NCI-H187 treated with DMSO at 0.1 percent for 48 hours (cell line): ENCODE measurements at places on chromosomes 7 and 10.

DNA sequence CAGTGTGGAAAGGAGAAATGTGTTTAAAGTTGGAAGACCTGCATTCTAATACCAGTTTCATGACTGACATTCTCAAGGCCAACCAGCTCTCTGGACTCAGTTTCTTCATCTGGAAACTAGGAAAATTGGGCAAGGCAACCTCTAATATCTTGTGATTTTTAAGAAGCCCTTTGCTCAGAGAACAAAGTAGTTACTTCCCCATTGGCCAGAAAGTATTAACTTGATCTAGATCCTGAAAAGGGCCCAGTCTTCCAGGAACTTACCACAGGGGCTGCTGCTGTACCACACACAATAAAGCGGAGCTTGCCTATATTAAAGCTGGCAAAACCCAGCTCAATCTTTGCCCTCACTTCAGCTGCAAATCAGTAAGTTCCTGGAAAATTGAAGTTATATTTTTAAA is 155.6 kb upstream of the ADO start:
- no peak for DNase-seq

- DNase-seq = no peak
These were observed 1.5 kb upstream of the SKIDA1 start for GRCh38 chr10:21526860-21527597.

- DNase-seq = no peak
These were observed 52.3 kb upstream of the FAM3C start for GRCh38 chr7:121448429-121448828.

DNA sequence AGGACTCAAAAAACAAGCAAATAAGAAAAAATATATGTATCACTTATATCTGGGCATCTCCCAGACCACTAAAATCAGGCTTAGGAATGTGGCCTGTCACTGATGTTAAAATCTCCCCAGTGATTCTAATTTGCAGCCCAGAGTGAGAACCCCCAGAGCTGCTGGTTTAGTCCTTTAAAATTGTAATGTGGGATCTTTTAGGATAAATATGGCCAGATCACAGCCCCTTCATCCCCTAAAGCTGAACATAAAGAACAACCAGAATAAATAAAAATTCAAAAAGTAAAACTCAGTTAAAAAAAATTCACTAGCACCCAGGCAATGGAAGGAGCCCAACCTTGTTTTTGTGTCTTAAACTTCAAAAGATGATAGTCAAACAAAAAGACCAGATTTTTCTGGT is 46.4 kb upstream of the MTURN start:
- DNase-seq = no peak

DNA sequence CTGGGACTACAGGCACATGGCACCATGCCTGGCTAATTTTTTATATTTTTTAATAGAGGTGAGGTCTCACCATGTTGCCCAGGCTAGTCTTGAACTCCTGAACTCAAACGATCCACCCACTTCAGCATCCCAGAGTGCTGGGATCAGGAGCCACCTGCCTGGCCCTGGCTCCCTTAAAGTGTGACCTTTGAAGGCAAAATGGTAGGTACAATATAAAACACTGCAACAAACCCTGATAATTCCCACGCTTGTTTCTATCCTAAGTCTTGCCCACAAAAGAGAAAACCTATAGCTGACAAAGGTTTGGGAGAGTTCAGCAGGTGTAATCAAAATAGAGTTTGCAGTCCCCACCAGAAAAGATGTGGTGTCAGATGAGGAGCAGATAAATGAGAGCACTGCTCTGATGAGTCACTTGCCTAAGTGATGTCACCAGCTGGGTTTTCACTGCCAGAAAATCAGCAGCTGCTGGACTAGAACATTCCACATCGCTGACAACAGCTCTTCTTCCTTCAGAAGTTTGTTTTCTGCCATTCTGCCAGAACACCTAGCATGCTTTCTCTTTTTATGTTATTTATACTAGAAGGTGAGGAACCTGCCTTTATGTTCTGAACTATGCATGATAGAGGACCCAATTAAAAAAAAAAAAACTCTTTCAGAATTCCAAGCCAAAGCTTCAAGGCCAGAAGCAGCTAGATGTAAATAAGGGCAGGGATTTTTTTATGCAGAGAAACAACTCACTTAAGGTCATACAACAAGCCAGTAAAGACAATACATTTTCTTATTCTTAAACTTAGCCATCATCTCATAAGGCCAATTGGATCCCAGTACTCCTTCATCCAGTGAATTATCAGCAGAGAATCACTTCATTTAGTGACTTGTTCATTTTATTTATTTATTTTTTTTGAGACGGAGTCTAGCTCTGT is 18.0 kb downstream of the PURB start:
- DNase-seq = no peak

GRCh38 chr7:55050281-55050680 is 31.5 kb downstream of the EGFR start:
- no peak for DNase-seq

DNA sequence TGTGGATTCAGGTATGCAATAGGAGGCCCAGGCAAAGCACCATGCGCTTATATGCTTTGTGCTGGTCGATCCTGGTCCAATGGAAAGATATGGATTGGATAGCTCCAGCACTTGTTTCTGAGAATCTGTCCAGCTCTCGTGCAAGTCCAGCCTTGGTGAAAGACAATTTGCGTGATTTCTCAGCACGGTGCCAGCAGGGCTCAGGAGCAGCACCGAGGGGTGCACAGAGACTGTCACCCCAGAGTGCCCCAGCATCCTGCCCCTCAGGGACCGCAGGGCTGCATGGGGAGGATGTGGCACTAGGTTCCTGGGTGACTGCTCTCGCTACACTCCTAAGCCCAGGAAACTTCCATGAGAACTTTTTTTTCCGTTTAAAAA is 225.2 kb downstream of the WDR37 start:
- DNase-seq = no peak

DNA sequence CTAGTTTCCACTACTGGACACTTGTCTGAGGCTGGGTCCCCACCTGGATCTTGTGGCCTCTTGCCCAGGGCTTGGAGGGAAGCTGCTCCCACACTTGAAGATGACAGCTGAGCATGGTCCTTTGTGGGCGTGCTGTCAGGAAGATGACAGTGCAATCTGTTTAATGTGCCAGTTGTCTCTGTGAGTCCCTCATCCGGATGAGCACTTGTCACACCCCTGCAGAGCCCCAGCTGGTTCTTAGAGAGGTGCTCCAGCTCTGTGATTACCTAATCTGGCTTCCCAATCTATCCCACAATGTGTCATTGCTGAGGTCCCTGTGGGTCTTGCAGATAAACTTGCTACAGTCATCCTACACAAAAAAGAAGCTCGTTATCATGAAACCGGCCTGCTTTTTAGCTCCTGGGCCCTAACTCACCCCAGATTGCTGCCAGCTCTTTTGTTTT is 34.8 kb upstream of the CCSER2 start:
- DNase-seq = no peak

GRCh38 chr7:130908345-130909160 is 174.5 kb upstream of the KLF14 start:
- DNase-seq = no peak
